ENCODE measurements at places on chromosomes 6 and 20.

GRCh38 chr6:147691446-147691845 is 183.0 kb downstream of the SAMD5 start:
- DNase-seq, result no peak

- peak; percentile 95 for DNase-seq
Observed at GRCh38 chr6:28802417-28803336, 121.1 kb downstream of the TRIM27 start.

- DNase-seq, result no peak
Observed at GRCh38 chr6:34926655-34927054, 37.6 kb downstream of the ANKS1A start.

GRCh38 chr6:168784426-168784825 is 343.4 kb downstream of the SMOC2 start:
- DNase-seq, result no peak

GRCh38 chr6:36266913-36267644 is 2.8 kb upstream of the PNPLA1 start:
- DNase-seq, result no peak

DNA sequence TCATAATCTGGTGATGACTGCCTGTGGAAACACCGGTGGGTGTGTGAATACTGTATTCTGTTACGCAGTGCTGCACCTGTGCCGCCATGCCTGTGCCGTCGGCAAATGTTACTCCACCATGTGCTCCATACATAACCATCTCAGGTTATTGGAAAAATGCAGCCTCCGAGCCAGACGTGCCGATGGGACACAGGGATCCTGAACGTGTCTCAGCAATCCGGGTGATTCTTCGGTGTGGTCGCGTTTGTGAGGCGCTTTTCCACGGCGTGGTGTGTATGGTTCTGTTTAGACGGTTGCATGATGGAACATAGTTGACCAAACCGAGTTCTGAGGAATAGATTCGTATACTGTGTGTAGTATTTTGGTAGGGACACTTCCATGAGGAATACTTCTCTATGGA is 130.3 kb downstream of the SMOC2 start:
- no peak for DNase-seq

DNA sequence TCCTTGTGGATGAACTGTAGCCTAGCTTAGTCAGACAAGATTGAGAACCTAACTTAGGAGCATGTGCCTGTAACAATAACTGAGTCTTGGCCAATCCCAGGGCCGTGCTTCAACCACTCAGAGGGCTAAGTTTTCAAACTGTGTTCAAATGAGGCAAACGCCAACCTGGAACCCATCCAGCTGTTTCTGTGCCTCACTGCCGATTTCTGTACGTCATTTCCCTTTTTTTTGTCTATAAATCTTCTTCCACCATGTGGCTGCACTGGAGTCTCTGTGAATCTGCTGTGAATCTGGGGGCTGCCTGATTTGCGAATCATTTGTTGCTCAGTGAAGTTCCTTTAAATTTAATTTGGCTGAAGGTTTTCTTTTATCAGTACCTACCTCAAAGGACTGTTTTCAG is 115.0 kb upstream of the CHD6 start:
- DNase-seq, result peak; percentile 52

Measured in OCI-M1 (cell line).